ENCODE measurements at places on chromosomes 3 and 15.

GRCh38 chr3:85455561-85456200 is 496.9 kb downstream of the CADM2 start:
- no peak for DNase-seq

GRCh38 chr3:21020043-21020442 is 731.0 kb downstream of the ZNF385D start:
- no peak for DNase-seq

GRCh38 chr3:59580499-59580898 is 530.7 kb upstream of the CFAP20DC start:
- DNase-seq: no peak

DNA sequence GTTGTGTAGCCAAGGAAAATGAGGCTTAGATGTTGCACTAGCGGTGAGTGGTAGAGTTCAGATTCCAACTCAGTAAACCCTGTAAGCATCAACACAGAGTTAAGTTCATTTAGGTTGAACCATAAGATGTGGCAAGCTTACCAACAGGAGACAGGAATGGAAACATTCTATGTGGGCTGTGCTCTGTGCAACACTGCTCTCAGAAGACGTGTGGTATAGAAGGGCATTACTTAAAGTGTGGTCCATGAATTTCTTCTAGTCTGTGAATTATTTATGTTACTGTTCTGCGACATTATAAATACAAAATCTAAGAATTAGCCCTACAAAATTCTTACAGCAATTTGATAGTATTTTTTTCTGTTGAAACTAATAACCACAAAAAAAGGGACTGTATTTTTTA is 213.3 kb downstream of the GRM7 start:
- no peak for DNase-seq

DNA sequence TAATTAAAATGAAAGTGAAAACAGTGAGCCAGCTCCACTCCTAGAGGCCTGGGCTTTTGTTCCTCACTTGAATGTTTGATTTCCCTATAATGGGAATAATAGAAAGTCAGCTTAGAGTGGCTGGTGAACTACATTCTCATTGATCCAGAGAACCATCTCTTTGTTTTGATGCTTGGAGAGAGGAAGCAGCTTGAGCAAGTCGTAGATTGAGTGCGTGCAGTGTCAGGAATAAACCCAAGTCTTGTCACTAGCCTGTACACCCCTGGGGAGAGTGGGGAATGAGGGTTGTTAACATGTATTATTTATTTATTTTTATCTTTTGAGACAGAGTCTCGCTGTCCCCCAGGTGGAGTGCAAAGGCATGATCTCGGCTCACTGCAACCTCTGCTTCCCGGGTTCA is 885 bp upstream of the LSG1 start:
- no peak for DNase-seq

- DNase-seq: peak; percentile 56
These were observed 70.4 kb downstream of the KLF13 start for GRCh38 chr15:31396881-31397560.

DNA sequence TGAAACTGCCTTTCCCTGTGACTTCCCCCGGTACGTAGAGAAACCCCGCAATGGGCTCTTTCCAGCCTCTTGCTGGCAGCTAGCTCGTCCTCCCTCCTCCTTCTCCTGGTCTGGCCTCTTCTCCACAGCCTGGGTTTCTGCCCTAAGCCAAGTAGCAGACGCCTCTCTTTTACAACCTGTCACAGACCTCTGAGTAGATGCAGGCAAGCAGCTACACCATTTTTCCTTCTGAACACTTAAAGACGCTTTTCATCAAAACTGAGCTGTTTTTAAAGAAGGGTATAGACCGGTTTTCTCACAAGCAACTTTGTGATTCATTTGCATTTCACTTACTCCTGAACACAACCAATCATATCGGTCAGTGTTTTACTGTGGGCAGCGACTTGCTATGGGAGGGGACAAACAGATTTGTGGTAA is 32.0 kb downstream of the ADAMTSL3 start:
- no peak for DNase-seq

DNA sequence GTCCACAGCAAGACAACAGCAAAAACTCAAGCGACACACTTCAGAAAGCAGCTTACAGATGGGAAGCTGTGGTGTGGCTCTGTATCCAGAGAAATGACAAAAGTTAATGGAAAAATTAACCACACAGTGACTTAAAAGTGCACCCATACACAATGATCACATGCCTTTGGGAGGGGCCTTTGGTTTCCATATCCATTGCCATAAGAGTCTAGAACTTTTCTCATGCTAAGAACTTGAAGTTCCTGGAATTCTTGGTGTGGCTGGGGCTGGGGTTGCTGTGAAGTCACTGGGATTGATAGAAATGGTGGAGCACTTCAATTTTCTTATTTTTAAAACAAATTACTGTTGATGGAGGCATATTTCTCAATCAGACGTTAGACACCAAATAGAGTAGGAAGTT is 108.6 kb upstream of the FEZF2 start:
- DNase-seq: no peak

DNA sequence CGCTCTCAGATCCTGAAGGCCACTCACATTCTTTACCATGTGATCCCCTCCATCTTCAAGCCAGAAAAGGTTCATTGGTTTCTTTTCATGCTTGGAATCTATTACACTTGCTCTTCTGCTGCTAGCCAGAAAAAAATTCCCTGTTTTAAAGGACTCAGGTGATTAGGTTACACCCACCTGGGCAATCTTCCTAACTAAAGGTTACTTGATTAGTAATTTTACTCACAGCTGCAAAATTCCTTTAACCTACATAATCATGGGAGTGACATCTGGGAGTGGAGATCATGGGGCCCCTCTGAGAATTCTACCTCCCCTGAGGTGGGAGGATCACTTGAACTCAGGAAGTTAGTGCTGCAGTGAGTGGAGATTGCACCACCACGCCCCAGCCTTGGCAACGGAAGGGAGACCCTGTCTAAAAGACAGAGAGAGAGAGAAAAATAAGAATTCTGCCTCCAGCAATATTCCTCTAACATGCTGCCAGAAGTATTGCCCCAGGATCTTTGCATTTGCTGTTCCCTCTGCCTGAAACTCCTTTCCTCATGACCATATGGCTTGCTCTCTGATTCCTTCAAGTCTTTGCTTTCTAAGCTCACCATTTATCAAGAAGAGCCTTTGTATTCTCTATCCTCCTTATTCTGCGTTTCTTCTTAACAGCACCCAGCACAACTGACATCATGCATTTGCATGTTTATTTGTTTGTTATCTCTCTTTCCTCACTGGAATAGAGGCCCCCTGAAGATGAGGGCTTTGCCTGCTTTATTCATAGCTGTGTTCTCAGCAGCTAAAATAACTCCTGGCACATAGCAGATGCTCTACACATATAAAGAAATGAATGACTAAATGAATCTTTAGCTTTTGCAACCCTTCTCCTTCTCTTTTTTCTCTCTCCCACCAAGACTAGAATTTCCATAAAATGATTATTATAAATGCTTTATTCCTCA is 68.2 kb downstream of the EDEM1 start:
- DNase-seq: no peak

GRCh38 chr3:42122261-42123011 is 31.3 kb downstream of the TRAK1 start:
- no peak for DNase-seq

- DNase-seq: no peak
These were observed 372.3 kb upstream of the IL12A start for GRCh38 chr3:159616234-159616825.

DNA sequence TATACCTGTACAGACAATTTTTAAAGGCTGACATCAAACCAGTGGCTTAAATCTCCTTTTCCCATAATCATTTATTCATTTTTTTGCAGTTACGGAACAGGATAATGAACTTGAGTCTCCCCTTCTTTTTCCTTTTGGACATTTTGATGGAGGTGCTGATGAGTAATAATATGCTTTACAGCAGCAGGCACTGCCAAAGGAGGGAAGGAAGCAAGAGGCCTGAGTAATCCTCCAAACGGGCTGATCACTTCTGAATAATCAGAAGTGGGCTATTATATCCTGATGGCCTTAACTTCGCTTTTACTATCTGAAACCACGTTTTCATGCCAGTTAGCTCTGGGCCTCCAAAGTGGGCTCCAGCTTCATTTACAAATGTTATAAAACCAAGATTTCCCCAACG is 527.2 kb downstream of the FOXP1 start:
- no peak for DNase-seq

GRCh38 chr3:100131241-100131640 is 16.9 kb upstream of the FILIP1L start:
- no peak for DNase-seq

DNA sequence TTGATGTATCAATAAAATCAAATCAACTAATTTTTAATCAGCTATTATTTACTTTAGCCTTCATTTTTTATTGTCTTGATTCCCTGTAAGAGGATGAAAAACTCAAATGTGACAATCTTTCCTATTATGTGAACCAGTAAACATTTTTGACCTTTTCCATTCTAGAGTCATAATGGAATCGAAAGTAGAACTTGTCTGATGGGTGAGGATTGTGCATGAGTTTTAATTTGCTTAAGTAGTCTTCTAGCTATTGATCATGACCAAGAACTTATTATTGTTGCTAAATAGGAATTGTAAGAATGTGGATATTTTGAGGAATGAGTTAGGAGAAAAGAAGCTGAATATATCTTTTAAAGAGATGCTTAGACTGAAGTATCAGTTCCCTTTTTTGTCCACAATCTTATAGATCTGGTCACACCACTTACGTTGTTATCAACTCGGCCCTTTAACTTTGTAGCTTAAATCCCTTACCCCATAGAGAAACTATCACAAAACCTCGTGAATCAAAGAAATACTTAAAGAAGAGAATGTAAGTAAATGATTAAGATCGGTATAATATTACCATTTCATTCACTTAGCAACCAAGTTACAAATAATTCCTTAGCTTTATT is 147.3 kb downstream of the TP63 start:
- no peak for DNase-seq

GRCh38 chr3:99172736-99173657 is 271.5 kb upstream of the DCBLD2 start:
- peak; percentile 42 for DNase-seq

DNA sequence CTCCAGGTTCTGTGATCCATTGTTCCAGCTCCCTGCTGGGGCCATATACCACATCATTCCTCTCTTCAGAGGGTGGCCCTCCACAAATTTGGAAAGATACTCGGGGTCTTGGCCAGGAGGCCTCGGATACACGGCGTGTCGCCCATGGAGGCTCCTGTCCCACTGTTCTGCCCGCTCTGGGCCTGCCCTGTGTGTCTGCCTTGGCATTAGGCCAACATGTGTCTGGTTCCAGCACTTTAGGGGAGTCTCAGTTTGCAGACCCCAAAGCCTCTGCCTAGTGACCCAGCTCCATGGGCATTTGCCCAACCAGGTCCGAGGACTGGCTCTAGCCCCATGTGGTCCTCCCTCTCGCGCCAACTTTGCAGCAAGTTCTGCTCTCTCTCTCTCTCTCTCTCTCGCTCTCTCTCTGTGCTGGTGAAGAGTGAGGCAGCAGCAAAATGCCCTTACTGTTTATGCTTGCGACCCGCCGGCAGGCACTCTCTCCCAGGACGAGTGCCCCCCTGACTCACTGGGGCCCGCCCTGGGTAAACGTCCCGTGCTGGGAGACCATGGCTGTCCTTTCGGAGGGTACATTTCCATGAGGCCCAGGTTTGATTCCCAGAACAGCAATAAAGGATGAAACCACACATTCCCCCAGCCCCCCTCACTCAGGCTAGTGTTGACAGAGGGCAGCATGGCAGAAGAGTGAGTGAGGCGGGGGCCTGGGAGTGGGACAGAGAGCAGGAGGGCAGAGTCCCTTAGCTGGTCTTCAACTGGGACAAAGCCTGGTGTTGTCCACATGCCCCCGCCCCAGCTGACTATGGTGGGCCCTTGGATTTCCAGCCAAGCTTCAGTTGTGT is 77.9 kb downstream of the ISG20 start:
- DNase-seq: no peak

GRCh38 chr3:56209982-56210751 is 258.1 kb downstream of the ERC2 start:
- no peak for DNase-seq

DNA sequence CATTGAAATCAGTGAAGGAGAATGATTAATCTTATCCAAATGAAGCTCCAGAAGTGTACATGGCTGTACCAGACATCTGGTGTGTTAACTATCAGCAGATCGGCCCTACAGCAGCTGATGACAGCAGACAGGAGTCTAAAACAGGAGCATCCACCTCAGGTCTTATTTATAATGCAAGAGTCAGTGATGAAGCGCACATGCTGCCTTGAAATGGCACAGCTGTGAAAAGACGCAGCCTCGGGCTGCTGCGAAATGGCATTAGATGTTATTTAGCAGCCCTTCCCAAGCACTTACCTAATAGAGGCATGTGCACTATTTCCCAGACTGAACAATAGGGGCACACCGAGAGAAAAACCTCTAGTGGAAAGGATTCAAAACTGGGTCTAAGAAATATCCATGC is 472.3 kb upstream of the CBLB start:
- DNase-seq: peak; percentile 27

DNA sequence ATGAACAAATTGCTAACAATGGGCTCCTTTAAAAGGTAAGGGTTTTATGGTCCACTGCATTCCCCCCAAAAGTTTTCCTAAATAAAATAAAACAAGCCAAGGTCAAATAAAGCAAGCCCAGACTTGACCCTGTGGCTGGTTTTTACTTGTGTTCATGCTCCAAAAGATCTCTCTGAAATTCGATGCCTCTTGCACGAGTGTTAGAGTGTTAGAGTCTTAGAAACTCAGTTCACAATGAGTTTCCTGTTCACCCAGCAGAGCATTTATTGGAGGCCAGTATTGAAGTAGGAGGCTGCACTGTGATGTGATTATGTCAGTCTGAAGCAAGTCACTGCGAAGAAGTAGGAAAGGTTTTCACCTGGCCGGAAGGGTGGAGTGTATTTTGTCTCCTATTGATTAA is 59.9 kb upstream of the LRTM1 start:
- DNase-seq: no peak

- no peak for DNase-seq
These were observed 36.6 kb downstream of the MRAS start for GRCh38 chr3:138384976-138385375.

- DNase-seq: no peak
These were observed 514 bp upstream of the PPP4R2 start for GRCh38 chr3:72996121-72996472.

DNA sequence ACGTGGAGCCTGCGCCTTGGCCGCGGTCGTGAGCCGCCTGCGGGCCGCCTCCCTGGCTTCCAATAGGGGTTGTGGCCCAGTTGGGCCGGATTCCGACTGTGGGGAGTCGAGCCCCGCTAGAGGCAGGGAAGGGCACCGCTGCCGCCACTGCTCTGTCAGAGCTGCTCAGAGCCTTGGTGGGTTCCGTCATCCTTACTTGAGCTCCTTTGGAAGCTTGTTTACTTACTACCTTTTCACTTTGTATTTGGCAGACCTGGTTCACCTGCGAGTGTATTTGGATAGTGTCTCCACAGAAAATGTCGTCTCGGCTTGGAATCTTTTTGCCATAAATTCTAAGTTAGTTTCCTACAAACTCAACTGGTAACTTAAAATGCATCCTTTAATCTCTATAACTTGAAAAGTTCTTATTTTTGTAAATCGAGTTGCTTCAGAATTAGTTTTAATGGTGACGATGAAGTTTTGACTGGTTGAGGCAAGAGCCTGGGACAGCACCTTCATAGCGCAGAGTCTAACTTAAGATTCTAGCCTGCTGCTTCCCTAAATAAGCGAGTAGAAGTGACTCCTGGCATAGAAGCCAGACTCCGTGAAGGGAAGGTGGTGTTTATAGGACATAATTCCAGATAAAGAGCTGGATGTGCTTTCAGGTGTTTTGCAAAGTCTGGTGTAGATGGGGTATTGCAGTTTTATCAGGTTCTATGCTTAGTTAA is 800 bp downstream of the DAG1 start:
- DNase-seq: peak; percentile 45
